ENCODE measurements at places on chromosomes 12 and 14.

DNA sequence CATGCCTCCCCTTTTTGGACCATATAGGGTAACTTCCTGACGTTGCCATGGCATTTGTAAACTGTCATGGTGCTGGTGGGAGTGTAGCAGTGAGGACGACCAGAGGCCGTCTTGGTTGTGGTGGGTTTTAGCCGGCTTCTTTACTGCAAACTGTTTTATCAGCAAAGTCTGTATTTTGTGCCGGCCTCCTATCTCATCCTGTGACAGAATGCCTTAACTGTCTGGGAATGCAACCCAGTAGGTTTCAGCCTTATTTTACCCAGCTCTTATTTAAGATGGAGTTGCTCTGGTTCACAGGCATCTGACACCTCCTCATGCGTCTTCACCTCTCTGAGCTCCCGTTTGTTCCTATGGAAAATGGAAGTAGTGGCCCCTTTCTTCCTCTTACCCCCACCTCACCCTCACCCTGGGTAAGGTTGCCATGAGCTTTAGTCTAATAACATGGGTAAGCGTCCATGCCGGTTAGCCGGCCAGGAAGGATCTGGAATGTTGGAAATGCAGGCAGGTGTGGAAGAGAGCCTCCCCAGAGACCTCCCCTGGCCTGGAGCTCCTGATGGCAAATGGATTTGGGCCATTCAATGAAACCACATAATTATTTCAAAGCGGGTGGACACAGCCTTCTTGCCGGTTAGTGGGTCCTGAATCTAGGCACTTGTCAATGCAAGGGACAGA is 18.6 kb downstream of the HHIPL1 start:
- DNase-seq, result no peak

DNA sequence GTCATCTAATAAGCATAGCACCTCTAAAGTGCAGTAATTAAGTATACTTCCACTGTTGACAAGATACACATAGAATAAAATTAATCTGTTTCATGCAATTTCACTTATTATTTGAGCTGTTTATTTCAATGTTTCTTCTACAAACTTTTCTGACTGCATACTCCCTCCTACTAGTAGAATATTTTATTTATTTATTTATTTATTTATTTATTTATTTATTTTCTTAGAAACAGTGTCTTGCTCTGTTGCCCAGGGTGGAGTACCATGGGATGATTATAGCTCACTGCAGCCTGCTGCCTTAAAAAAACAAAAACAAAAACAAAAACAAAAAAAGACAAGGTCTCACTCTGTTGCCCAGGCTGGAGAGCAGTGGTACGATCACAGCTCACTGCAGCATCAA is 68.4 kb upstream of the KITLG start:
- DNase-seq, result no peak

DNA sequence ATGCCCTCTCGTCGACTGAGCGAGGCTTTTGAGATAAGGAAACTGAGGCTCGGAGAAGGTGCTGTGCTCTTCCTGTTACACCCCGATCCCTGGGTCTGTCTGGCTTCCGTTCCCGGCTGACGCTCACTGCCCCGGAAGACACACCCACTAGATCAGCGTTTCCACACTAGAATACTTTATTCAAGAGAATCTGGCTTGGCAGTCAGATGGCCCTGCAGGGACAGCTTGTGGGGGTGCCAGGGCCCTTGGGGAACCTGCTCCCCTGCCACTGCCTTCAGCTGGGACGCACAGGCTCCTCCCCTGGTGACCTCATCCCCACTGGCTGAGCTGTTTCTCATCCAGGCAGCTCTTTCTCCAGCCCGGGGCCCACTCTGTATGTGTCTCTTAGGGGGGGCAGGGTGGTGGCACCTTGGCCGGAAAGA is 13.7 kb downstream of the PGF start:
- DNase-seq, result peak; percentile 49

DNA sequence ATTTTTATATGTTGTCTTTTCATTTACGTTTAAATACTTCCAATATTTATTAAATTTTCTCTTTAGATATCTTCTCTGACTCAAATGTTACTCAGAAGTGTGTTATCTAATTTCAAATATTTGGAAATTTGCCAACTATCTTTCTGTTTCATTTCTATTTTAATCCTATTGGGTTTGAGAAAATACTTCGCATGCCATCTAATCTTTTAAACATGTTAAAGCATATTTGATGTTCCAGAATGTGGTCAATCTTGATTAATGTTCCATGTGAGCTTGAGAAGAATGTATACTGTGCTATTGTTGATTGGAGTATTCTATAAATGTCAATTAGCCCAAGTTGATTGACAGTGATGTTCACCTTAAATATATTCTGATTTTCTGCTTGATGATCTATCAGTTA is 11.9 kb upstream of the DCN start:
- no peak for DNase-seq

DNA sequence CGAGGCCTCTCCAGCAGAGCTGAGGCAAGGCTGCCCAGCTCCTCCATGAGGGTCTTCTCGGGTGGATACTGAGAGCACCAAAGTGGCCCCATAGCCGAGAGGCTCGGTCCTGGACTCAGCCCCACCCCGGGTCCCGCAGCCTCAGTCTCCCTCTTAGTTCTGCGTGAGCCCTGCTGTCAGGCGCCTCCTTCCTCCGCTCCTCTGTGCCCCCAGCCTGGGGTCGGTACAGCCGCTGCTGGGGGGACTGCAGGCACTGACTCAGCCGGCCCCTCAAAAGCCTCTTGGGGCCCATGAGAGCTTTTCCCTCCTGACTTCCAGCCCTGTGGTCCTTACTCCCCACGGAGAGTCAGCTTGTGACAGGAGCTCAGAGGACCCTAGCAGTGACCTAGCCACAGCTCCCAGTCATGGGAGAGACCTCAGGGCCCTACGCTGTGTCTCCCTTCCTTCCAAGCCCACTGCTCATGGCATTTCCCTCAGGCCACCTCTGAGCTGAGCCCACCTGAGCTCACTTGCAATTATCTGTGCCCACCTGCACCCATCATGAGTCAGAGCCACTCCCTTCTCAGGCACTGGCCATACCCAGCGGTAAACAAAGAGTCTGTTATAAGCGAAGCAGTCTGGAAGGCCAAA is 295.0 kb upstream of the RTL1 start:
- DNase-seq, result no peak

GRCh38 chr14:30610787-30611343 is 11.3 kb upstream of the SCFD1 start:
- no peak for DNase-seq

DNA sequence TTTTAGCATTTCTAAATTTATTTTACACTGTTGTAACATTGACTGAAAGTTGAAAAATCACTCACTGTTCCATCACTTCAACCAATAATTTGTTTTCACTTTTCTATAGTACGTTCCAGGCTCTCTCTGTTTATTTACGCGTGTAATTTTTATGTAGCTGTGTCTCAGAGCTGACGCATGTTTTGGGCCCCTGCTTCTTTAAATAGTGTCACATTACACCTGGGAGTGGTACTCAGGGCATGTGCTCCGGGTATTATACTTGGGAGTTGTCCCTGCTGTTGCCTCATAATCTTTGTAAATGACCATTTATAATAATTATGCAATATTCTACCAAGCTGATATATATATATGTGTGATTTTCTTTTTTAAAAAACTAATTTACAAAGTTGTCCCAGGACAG is 132.8 kb upstream of the CPM start:
- no peak for DNase-seq

- DNase-seq, result no peak
These were observed 13.8 kb downstream of the ZNF839 start for GRCh38 chr14:102333390-102333789.

DNA sequence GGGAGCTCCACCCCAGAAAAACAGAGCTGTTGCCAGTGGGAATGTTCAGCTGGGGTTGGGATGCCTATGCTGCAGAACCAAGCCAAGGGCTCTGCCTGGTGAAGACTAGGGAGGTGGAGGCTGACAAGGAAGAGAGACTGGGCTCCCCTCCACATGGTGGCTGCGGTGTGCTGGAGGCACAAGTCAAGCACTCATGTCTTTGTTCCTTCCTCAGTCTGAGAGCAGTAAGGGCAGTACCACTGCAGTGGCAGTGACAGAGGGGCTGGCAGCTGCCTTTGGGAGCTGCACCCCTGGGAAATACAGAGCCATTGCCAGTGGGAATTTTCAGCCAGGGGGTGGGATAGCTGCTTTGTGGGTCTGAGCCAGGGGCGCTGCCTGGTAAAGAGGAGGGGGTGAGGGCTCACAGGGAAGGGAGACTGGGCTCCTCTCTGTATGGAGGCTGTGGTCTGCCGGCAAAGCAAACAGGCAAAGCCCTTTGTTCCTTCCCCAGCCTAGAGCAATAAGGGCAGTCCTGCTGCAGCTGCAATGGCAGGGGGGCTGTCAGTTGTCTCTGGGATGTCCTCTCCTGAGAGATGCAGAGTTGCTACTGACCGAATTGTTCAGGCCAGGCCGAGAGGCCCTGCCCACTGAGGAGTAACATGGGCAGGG is 255.9 kb downstream of the RAD51B start:
- DNase-seq, result no peak

GRCh38 chr14:75167325-75167724 is 9.1 kb downstream of the TMED10 start:
- no peak for DNase-seq

- DNase-seq, result no peak
These were observed 39.2 kb upstream of the GPR68 start for GRCh38 chr14:91283666-91284065.

DNA sequence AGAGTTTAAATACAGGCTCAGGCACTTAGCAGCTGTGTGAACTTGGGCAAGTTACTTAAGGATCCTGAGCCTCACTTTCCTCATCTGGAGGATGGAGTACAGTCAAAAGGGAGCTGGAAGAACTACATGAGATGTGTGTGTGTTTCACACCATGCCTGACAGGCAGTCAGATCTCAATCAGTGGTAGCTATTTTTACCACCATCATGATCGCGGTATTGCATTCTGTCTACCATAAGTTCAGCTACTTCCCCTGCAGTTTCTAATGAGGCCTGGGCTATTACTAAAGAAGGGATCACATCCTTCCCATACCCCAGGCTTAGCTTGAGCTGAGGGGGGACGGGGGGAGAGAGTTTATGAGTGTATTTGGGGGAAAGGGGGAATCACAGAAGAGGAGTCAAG is 7.0 kb downstream of the AQP6 start:
- no peak for DNase-seq

DNA sequence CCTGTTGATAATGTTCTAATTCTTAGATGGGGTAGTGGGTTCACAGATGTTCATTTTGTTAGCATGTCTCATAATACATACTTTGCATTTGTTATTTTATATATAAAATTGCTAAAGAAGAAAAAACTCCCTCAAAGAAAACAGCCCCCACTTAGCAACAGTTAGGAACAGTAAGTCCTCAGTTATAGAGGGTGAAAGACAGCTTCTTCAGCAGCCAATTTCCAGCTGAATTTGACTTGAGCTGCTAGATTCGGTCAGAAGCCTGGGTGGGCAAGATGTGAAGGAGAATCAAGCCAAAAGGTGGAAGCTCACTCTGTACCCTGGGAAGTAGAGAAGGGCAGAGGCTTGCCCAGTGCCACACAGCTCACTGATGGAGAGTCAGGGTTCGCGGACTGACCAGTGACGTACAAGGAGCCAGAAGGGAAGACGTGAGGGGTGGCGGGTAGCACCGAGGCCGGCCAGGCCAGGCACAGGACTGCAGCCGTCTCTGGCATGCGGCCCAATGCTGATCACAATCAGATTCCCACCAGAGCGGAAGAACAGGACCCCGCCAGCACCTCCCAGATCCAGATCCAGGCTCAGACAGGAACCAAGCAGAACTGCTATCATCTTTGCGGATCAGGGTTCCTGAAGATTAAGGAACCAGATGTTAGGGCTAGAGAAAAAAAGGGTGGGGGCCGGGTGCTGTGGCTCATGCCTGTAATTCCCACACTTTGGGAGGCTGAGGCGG is 30.4 kb upstream of the VWF start:
- no peak for DNase-seq

DNA sequence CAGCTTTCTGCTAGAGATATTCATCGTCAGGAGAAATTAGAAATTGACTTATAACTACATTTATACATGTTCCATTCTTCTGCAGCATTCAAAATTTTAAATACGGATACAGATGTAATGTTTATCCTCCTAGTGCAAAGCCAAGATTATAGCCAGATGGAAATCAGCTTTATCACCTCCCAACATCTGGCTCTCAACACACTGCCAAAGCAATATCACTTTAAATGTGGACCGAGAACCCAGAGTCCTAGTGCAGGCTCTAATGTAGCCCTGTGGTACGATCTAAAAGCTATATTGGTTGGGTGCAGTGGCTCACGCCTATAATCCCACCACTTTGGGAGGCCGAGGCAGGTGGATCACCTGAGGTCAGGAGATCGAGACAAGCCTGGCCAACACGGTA is 6.5 kb downstream of the MLH3 start:
- DNase-seq, result no peak

- DNase-seq, result no peak
These were observed 201.2 kb upstream of the PRICKLE1 start for GRCh38 chr12:42790761-42791151.

DNA sequence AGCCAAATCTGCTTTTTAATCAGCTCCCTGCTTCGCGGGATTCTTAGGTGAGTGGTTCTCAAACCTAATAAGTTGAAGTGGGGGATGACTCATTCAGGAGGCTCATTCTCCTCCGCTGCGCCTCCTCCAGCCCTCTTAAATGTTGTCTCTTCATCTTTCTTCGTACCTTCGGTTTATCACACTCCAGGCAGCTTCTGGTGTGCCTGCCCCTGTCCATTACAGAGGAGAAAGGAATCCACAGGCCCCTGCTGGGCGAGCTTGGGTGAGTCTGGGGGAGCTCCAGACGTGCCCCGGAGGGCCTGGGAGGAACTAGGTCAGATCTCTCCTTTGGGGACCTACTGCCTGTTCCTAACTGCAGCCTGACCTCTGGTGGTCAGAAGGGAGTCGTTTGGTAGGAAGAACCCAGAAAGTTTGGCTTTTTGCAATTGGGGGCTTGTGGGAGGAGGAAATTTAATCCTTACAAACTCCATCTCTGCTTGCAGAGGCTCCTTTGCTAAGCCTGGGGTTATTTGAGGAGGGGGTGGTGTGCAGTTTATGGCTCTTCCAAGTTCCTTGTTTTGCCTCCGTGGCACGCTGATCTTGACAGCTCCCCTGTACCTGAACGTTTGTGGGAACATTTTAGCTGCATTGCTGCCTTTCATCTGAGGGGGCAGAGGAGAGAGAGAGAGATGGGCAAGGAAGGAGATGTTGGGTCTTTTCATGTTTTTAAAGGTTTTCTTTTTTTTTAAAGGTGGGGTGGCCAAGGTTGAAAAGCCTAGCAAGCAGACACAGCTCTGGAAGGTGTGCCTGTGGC is 84.1 kb upstream of the GNG2 start:
- peak; percentile 29 for DNase-seq

DNA sequence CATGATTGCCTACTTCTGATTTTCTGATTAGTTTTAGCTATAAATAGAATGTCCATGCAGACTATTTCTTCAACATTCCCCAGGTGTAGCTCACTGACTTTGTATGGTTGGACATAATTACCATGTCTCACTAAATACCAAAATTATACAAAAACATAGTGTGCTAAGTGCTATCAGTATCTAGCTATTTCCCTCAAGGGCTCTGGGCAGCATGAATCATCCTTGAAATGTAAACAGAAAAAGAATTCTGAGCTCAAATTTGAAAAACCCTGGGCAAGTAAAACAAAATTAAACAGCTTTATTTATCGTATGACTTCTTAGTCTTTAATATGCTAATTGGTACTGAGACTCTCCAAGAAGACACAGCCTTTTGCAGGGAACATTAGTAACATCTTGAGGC is 82.9 kb downstream of the SPATA7 start:
- no peak for DNase-seq

- no peak for DNase-seq
These were observed 63.2 kb downstream of the TSPAN11 start for GRCh38 chr12:30989754-30990153.

GRCh38 chr14:63496837-63497400 is 46.3 kb downstream of the PPP2R5E start:
- DNase-seq, result no peak

Measured in stimulated activated naive B cell treated with anti-CD40 and anti-IgM and Interleukin-4, amounts not matched to agents 10 μg/mL and 1 μg/mL and 100 μg/mL, for 72 hours (primary cell).